ENCODE measurements at places on chromosomes 5 and 9.

- DNase-seq: no peak
Measured at GRCh38 chr5:112257976-112258375, 161.1 kb downstream of the EPB41L4A start.

DNA sequence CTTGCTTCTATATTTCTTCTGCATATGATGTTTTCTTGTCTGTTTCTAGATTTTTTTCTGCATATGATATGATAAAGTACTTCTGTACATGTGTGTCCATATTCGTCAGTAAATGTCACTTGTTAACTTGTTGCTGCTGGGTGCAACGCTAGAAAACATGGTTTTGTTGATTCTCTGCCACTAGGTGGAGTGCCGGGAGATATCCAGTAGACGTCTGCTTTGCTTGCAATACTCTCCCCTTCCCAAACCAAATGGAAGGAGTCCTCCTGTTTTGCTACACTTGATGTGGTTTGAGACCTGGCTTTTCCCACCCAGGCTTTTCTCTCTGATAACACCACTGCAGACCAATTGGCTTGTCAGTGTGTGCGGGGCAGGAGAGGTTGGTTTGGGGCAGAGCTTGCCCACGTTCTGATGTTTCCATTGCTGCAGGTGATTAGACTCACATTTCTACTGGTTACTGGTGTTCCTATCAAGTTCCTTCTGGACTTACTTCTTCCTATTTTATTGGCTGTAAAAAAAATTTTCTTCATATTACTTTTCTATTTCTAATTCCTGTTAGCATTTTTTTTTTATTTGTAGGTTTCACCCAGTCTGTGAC, 900.0 kb upstream of the CDH10 start:
- peak; percentile 44 for DNase-seq

DNA sequence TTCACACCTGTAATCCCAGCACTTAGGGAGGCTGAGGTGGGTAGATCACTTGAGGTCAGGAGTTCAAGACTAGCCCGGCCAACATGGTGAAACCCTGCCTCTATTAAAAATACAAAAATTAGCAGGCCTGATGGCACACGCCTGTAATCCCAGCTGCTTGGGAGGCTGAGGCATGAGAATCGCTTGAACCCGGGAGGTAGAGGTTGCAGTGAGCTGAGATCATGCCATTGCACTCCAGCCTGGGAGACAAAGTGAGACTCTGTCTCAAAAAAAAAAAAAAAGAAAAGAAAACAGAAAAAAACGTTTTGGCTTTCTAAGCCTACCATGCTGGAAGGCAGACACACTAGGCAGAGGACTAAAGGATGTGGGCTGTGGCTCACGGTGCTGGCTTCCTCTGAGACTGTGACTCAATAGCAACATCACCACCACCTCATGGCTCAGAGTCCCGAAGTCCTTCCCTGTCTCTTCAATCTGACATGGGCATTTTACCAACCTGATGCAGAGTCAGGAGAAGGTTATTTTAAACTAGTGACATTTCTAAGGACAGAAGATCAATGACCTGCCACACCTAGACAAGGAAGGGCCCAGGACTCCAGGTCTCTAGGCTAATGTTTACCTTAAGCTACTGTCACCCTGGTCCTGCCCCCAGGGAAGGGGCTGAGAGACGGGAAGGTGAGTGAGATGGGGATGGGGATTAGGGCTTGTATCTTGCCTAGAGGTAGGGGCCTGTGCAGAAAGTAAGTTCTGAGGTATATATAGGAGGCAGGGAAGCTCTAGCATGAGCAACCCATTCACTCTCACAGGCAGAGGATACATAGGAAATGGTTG, 3.7 kb downstream of the ECSCR start:
- no peak for DNase-seq

DNA sequence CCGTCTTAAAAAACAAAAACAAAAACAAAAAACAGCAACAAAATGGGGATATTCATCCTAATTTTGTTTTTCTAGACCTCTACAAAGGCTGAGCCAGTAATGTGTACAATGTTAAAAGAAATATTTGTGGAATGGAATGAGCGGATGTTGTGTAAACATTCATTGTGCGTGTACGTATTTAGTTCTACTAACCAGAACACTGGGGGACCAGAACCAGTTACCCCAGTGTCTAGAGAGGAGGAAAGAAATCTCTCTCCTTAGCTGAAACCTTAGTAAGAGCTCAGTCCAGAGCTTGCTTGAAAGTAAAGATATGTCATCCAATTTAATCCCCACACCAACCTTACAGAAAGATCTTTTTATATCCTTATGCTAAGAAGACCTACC, 106.7 kb upstream of the CPEB4 start:
- DNase-seq: no peak

DNA sequence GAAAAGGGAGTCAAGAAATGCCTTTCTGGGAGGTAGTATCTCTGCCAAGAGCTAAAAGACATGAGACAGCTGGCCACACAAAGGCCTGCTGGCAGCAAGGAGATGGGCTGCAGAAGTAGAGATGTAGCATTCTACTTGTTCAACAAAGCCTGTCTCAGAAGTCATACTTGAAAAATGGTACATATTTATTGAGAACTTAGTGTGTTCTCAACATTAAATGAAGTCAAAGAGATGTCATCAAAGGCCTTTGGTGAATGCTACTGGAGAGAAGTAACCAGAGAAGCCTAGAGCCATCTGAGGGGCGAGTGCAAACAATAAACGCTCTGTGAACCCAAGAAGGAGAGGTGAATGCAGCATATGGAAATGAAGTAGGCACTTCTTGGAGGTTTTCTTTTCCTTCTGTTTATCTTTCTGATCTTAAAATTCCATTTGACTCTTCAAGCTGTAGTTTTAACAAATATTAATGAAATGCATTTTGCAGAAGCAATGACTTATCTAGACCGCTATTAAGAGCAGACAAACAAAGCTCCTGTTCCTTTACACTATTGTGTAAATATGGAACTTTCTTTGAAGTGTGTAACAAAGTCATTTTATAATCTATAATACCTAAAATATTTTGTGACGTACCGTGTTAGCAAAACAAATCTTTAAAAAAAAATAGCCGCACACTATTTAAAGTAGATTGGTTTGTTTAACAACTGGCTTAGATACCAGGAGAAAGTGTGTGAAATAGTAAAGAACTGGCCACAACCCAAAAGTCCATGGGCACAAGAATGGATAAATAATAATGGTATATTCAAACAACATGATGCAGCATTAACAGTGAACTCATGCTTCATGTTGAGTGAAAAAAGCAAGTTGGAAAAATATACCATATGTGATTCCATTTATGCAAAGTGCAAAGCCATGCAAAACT, 70.2 kb downstream of the ZNF608 start:
- DNase-seq: no peak
